ENCODE measurements at places on chromosomes 1 and 21. TPM values are rescaled to one million over a fixed set of nuclear protein-coding genes. Genes with fewer than 3 reads are reported as not detected.

AK5 gene
- total RNA-seq, result 6.9 TPM

CDK18 gene
- 10.2 TPM for total RNA-seq

LCK gene
- total RNA-seq, result not detected

LHX8 gene
- not detected for total RNA-seq

PDE4B gene
- 0.36 TPM for total RNA-seq

FAM167B gene
- total RNA-seq, result 3.1 TPM

UBL4B gene
- not detected for total RNA-seq

CNN3 gene
- total RNA-seq, result 250 TPM

TBX19 gene
- 1.8 TPM for total RNA-seq

PLA2G5 gene
- not detected for total RNA-seq

OPRD1 gene
- 0.10 TPM for total RNA-seq

LCE1D gene
- not detected for total RNA-seq

IGSF3 gene
- total RNA-seq, result 32.0 TPM

KRTAP12-2 gene
- total RNA-seq, result not detected

GPR52 gene
- 1.0 TPM for total RNA-seq

KLF17 gene
- 0.18 TPM for total RNA-seq

LCE1B gene
- total RNA-seq, result not detected

BATF3 gene
- total RNA-seq, result 3.7 TPM

MAP3K21 gene
- total RNA-seq, result 0.17 TPM

C1orf116 gene
- 0.07 TPM for total RNA-seq

OR6K3 gene
- total RNA-seq, result not detected

ELF3 gene
- total RNA-seq, result 0.36 TPM

OR10Z1 gene
- not detected for total RNA-seq
